ENCODE measurements at places on chromosomes 7 and 10.

GRCh38 chr10:110269374-110270318, 35.1 kb downstream of the SMNDC1 start:
- DNase-seq, result peak; percentile 24

DNA sequence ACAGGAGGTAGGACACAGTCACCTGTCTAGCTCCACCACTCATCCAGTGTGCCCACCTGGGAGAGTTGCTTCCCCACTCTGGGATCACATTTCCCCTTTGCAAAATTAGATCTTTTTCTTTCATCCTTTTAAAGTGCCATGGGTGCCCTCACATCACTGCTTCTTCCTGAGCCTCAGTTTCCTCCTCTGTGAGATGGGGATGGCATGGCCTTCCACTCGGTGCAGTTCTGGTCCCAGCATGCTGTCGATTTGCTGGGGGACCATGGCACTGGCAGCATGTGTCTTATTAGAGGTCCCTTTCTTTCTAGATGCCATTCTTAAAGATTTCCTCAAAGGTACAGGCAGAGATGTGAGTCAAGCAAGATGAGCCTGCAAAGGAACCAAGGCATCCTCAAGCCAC, 158.3 kb upstream of the ZMIZ1 start:
- DNase-seq, result no peak

GRCh38 chr7:142383841-142384492, 126.1 kb upstream of the PRSS58 start:
- DNase-seq, result peak; percentile 42

DNA sequence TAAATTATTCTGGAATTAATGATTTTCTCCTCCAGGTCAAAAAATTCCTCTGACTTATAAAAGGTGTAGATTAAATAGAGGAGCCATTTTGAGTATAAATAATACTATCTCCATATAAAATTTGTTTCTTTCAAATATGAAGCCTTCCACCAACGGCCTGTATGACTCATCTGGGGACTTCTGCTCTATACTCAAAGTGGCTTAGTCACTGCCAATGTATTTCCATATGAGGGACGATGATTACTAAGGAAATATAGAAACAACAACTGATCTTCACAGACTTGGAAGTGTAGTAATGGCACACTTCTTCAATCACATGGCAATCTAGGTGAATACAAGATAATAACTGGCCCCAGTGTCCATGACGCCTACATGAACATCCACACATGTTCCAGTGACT, 335.6 kb upstream of the HGF start:
- no peak for DNase-seq

- DNase-seq, result no peak
These were observed 2.2 kb upstream of the DLX5 start for GRCh38 chr7:97026715-97027426.

- DNase-seq, result no peak
These were observed 181.1 kb downstream of the PTPN20 start for GRCh38 chr10:47092376-47092775.

DNA sequence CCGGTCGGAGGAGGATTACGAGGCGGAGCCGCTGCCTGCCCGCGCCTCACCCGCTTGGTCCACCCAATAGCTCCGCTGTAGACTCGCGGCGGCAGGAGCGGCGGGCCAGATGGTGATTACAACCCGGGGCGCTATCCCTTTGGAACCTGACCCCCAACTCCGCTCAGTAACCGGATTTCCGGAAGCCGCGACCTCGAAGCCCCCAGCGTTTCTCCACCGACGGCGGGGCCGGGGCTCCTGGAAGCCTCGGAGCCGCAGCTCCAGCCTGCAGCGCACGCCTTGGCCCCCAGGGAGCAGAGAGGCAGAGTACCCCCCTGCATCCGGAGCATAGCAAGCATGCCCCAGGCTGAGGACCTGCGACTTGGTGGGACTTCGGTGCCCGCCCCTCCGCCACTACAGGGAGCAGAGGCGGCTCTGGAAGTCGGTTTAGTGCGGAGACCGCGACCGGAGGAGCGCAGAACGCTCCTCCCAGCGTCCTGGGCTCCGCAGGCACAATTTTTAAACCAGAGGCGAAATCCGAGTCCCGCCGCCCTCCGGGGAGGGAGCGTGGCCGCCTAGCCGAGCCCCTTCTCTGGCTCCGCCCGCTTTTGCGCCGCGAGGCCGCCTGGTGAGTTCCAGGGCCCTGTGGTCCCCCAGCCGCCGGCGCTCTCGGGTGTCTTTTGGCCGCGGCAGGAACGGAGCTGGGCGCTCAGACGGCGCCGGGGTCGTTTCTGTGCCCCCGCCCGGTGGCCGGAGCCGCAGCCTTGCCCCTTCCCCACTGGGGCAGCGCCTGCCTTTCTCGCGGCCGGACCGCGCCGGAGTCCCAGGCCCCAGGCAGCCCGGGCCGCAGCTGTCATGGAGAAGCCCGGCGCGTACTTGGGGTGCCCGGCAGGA, 28.2 kb upstream of the BMS1 start:
- peak; percentile 37 for DNase-seq

GRCh38 chr7:91196058-91196457, 68.2 kb upstream of the FZD1 start:
- no peak for DNase-seq

DNA sequence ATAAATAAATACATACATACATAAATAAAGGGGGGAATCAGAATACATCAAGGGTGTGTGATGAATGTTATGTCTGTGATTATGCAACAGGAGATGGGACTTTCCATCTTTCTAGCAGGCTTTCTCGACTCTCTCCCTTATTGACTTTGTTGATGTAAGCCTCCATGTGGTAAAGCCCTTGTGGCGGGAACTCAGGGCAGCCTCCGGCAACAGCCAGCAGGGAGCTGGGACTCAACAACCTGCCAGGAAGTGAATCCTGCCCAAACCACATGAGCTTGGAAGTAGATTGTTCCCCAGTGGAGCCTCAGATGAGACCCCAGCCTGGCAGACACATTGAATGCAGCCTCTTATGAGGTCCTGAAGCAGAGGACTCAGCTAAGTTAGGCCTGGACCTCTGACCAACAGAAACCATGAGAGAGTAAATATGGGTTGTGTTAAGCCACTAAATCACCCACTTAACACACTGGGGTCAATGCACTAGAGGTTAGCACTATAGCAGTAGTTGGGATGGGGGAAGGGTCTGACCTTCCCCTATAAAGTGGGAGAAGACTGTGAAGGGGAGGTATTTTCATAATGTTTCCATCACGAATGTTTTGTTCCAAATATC, 104.0 kb downstream of the JCAD start:
- DNase-seq, result no peak

- no peak for DNase-seq
These were observed 11.7 kb downstream of the CASP7 start for GRCh38 chr10:113691381-113691780.

Measured in activated CD8-positive, alpha-beta T cell treated with anti-CD3 and anti-CD28 coated beads for 36 hours (primary cell).